ENCODE measurements at places on chromosomes 5 and 9. TPM values are rescaled to one million over a fixed set of nuclear protein-coding genes. Genes with fewer than 3 reads are reported as not detected.

- no peak for DNase-seq
Measured at GRCh38 chr9:78654324-78654723, 357.4 kb downstream of the PSAT1 start.

The IL5 gene
- polyA plus RNA-seq: not detected

DNA sequence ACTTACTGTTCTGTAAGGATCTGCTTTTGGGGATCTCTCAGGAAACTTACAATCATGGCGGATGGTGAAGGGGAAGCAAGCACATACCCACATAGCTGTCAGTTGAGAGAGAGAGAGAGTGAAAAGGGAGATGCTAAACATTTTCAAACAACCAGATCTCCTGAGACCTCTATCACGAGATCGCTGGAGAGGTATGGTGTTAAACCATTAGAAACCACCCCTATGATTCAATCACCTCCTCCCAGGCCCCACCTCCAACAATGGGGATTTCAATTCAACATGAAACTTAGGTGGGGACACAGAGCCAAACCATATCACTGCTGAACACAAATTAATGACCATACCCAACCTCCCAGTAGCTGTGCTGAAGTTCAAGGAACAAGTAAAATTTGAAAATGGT, 48.2 kb upstream of the PRDM9 start:
- DNase-seq: no peak

DNA sequence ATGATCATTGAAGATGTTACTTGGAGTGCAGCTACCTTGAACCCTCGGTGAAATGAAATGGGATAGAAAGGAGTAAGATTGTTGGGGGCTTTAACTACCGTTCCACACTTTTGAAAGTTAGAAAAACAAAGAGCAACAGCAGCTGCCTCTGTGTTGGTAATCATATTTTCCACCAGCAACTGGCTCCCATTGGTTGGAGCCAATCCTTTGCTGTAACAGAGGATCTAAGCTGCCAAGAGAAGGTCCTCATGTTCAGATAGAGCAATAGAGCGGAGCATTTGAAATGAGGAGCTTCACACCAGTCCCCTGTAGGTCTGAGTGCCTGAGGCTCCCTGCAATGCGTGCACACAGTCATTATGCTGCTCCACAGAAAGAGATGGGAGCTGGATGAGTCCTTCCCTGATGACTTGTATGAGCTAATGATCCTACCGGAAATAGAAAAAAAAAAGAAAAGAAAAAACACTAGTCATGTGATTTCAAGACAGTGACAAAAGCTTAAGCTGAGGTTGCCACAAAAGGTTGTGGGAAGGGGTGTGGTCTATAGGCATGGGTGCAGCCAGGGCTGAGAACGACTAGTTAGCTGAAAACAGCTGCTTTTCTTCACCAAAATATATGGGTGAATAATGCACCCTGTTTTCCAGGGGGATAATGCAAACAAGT, 300.7 kb downstream of the MLLT3 start:
- no peak for DNase-seq

The PAEP gene
- polyA plus RNA-seq: 0.68 TPM

- no peak for DNase-seq
Measured at GRCh38 chr5:96904054-96904931, 28.0 kb downstream of the ERAP2 start.

Measured in right lung (tissue), 10 donors.